H1 (cell line): ENCODE measurements at places on chromosomes 5 and 9.
A peak's percentile ranks its signal among the peaks of the same experiment; 100 is the strongest.

- no peak for DNase-seq
Observed at GRCh38 chr5:154627698-154628678, 127.2 kb upstream of the LARP1 start.

DNA sequence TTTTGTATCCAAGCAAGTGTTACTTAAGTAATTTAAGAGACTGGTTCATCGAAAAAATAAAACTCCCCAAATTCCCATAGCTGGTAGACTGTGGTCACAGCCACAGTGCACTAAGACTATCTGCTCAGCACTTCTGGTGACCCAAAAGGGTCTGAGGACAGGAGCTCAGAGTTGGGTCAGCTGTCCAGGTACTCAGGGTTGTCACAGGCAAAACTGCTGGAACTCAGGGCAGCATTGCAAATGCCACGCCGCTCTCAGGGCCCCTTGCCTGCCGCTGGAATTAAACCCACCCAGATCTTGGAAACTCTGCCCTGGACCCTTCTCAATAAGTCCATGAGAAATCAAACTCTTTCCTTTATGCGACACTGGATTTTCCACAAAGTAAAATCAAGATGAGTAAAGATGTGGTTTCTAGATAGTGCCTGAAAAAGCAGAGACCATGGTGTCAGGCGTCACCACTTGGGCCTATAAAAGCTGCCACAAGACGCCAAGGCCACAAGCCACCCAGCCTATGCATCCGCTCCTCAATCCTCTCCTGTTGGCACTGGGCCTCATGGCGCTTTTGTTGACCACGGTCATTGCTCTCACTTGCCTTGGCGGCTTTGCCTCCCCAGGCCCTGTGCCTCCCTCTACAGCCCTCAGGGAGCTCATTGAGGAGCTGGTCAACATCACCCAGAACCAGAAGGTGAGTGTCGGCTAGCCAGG, at the start of gene IL13:
Gene IL13 (plus strand): TSS at position 498 of the 705 bp plus-strand sequence. CDS start 14 bp downstream, at position 512.
- no peak for DNase-seq

DNA sequence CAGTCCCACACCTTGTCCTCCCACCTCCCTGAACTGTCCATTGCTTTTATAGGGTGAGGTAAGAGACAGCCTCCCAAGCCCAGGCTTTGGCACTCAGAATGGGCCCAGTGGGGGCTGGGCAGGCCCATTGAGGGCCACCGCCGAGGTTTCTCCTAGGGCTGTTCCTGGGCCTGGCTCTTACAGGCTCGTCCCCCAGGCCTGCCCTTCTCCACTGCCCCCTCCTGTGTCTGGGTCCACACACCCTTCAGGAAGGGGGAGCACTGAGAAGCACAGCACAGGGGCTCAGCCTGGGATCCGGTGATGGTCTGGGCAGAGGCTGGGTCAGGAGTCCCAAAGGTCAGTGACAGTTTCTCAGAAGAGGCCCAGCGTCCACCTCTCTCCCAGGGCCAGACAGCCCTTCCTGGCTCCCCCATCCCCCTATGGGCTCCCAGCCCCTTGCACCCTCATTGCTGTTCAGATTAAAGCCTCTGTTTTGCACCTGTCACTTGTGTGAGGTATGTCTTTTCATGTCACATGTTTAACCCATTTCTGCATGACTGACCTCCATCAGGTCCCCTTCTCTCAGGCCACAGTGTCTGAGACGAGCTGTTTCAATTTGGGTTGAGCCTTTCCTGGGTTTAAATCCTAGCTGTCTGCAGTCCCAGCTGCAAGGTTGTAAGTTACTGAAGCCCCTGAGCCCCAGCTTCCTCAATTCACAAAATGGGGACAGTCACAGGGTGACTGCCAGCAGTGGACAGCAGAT, 29.4 kb downstream of the IER5L start:
- DNase-seq: no peak

- DNase-seq: no peak
Observed at GRCh38 chr5:64221911-64222310, 56.3 kb downstream of the RNF180 start.

GRCh38 chr9:4152876-4153275, 147.0 kb downstream of the GLIS3 start:
- no peak for DNase-seq

DNA sequence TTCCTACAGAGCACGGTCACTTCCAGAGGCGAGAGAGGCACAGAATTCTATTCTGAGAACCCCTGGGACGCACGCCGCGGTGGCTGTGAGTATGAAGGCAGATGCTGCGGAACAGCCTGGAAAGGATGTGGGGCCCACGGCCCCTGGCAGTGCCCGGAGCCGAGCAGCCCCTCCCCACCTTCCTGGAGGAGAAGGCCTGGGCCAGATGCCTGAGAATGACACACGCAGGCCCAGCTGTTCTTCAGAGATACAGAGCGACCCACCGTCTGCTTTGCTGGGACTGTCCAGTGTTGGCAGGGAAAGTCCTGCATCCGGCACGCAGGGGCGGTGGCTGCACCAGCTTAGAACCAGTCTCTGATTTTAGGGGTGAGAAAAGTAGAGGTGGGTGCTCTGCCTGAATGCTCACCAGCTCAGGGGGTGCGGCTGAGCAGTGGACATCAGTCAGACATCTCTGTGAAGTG, 116.7 kb upstream of the LPCAT1 start:
- DNase-seq: no peak

DNA sequence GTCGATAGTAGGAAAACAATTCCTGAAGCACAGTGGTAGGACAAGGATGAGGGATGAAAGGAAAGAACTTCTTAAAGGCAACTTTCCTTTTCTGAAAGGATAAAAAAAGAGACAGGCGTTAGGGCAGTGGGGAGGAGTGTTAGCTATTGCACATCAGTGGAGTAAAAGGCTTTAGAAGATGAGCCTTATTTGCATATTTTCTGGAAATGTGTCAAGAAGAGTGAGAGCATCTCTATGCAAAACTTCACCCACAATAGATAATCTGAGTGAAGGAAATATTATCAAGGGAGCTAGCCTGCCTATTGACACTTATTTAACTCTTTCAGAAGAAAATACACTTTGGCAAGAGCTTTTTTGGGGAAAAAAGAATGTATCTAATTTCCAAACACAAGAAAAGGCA, 151.6 kb downstream of the MACIR start:
- DNase-seq: no peak

- DNase-seq: no peak
Observed at GRCh38 chr5:59543821-59544442, 349.6 kb downstream of the PDE4D start.

GRCh38 chr5:59055745-59056448, 473.0 kb downstream of the RAB3C start:
- DNase-seq: no peak

DNA sequence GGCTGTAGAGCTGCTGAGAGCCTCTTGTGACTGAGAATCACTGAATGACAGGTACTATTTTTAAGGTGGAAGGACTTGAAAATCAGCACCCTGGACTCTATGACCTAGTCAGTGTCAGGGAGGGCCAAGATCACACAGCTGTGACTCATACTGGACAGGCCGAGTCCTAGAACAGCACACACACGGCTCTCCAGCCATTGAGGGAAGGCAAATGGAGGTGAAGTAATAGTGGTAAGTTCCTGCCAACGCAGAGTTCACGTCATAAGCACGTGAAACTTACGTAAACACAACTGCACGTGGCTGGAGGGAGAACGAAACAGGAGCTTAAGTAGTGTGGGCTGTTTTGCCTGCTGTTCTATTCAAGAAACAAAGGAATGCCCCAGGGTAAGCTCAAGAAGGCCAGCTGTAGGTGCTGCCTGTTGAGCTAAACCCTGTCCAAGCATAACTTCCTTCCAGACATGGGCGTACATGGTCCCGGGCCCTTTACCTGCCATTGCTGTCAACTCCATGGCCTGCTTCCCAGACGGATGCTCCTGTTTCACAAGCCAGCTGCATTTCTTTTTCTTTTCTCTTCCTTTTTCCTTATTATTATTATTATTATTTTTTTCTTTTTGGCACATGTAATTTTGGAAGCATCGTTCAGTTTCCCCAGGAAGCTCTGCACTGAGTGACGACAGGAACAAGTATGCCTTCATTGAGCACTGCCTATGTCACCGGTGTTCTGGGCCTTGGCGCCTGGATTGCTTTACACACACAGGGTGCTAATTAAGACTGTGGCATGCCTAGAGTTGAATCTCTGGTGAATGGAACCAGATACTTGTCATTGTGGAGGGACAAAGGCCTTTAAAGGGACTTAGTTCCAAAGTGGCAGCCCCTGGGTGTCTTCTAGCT, 10.2 kb upstream of the LCP2 start:
- DNase-seq: no peak

GRCh38 chr5:74765201-74765600, 1.7 kb downstream of the GFM2 start:
- DNase-seq: no peak

GRCh38 chr9:23820451-23821374, 5.3 kb downstream of the ELAVL2 start:
- peak; percentile 80 for DNase-seq

GRCh38 chr5:8864053-8864452, 681.8 kb downstream of the SEMA5A start:
- DNase-seq: peak; percentile 43

DNA sequence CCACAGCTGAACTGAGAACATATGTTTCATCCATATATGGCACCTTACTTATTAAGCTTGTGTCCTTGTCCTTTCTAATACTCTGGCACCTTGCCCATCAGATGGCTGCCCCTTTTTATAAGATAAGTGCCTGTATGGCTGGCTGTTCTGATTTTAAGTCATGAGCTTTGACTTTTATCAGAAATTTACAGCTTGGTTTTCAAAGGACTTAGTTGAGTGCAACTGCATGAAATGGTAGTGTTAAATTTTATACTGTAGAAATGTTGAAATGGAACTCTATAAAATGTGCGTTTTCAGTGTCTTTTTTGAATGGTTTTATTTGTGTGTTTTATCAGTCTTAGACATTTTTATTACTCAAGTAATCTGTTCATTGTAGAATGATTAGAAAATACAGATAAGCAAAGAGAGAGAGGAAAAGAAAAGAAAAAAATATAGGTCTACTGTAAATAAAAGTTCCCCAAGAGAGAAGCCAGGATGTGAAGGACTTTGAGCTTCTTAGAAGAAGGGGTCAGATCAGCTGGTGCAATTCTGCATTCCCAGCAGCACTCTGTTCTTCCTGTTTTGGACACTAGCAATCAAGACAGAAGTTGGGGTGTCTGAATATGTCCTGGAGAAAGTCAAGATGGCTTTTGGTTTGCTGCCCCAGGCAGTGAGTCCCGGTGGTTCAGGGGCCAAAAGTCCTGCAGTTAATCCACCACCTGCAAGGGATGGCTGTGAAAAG, 38.9 kb downstream of the ARHGAP26 start:
- no peak for DNase-seq

GRCh38 chr9:107466826-107467225, 22.7 kb downstream of the KLF4 start:
- DNase-seq: no peak

GRCh38 chr5:14415024-14415697, 166.4 kb upstream of the OTULINL start:
- no peak for DNase-seq

GRCh38 chr5:173655196-173655797, 38.8 kb upstream of the BOD1 start:
- no peak for DNase-seq

DNA sequence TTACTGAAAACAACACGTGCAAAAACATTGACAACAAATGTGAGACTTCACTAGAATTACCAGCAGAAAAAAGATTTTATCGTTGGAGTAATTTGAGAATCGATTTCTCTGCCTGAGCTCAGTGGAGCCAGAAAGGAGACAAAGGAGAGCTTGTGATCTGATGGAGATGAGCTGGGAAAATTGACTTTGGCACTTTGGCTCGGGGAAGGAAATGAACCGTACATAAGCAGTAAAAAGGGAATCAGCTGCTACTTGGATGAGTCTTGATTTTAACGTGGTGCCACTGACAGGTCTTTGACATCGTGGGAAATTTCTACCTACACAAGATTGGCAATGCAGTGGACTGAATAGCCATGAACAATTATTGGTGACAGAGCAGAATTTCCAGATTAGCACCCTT, 244.7 kb upstream of the RPS23 start:
- no peak for DNase-seq

GRCh38 chr5:87650284-87650683, 237.6 kb upstream of the CCNH start:
- DNase-seq: no peak

- DNase-seq: no peak
Observed at GRCh38 chr5:57784121-57784520, 301.5 kb upstream of the ACTBL2 start.

DNA sequence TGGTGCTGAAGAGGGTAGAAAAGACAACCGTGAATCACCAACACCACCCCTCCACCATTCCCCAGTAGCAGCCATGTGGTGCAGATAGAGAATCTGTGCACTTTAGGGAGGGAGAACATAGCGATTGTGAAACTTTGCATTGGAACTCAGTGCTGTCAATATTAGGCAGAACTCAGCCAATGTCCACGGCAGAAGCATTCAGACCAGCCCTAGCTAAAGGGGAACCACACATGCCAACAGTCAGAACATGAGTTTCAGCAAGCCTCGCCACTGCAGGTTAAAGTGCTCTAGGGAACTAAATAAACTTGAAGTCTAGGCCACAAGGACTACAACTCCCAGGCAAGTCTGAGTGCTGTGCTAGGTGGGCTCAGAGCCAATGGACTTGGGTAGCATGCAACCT, 38.5 kb upstream of the DEPDC1B start:
- DNase-seq: no peak

- DNase-seq: no peak
Observed at GRCh38 chr9:137319011-137319738, 17.1 kb upstream of the NRARP start.

DNA sequence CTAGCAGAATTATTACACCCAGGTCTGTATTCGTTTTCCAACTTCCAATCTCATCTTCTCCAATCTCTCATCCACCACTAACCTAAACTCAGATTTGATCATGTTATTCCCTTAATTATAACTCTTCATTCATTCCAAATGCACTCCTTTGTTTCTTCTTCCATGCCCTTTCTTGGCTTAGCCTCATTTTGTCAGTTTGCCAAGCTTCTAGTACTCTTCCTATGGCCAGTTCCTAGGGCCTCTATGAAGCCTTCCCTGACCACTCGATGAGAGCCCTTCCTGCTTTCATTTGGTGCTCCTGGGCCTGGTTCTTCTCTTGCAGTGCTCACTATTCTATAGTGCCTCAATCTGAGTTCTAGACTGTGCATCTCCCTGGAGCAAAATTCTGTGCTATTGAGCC, 5.8 kb downstream of the FAM219A start:
- DNase-seq: no peak

- no peak for DNase-seq
Observed at GRCh38 chr5:103270581-103270980, 12.0 kb downstream of the MACIR start.
